ENCODE measurements at places on chromosomes 3 and 15.

GRCh38 chr3:20484126-20484525 is 298.1 kb upstream of the SGO1 start:
- DNase-seq: no peak

- no peak for DNase-seq
Measured at GRCh38 chr15:92001307-92001706, 147.8 kb downstream of the SLCO3A1 start.

GRCh38 chr15:69150841-69151240 is 9.6 kb upstream of the GLCE start:
- DNase-seq: no peak

- DNase-seq: no peak
Measured at GRCh38 chr3:149015393-149015792, 24.1 kb downstream of the GYG1 start.

GRCh38 chr15:25544076-25544475 is 105.3 kb upstream of the UBE3A start:
- no peak for DNase-seq

- no peak for DNase-seq
Measured at GRCh38 chr3:23199649-23200048, 3.5 kb upstream of the UBE2E2 start.

All from activated CD8-positive, alpha-beta memory T cell treated with anti-CD3 and anti-CD28 coated beads for 1 hour (primary cell).